Stimulated activated CD4-positive, alpha-beta T cell treated with anti-CD3 and anti-CD28 coated beads, Interleukin-12 subunit alpha, Interleukin-12 subunit beta, amount 100 ng/mL, for 48 hours (primary cell): ENCODE measurements at places on chromosomes 12 and 14.

GRCh38 chr12:57904848-57905811 lies 36.2 kb upstream of the ATP23 start:
- peak; percentile 73 for DNase-seq

DNA sequence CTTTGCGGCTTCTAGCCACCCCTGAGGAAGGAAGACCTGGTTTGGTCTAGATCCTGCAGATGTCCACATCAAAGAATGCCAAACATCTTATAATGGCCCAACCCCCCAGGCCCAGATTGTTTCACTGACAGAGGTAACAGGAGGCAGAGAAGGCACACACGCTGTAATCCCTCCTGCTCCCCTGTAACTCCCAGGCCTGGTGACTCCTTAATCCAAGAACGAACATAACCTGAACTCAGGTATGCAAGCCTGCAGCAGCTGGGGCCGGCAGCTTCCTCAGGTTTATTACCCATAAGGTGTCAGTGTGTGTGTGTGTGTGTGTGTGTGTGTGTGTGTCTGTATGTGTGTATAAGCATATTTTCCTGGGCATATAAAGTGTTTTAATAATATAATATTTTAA lies 52.7 kb downstream of the ERH start:
- DNase-seq = no peak

- DNase-seq = no peak
Observed at GRCh38 chr12:49170924-49171323, 18.0 kb downstream of the TUBA1A start.

DNA sequence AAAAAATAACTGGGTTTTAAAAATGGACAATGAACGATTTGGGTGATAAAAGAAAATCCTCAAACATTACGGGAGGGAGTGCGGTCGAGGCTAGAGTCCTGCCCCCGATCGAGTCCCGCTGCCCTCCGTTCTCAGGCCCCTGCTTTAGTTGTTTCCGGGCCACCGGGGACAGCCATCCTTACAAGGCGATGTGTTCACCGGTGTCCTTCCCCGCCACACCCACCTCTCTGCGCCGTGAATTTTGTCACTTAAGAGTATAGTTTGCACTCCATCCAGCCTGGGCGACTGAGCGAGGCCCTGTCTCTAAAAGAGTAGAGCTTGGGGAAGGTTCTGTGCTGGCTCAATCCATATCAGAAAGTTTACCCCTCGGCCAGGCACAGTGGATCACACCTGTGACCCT lies 2.9 kb downstream of the ULK1 start:
- no peak for DNase-seq

DNA sequence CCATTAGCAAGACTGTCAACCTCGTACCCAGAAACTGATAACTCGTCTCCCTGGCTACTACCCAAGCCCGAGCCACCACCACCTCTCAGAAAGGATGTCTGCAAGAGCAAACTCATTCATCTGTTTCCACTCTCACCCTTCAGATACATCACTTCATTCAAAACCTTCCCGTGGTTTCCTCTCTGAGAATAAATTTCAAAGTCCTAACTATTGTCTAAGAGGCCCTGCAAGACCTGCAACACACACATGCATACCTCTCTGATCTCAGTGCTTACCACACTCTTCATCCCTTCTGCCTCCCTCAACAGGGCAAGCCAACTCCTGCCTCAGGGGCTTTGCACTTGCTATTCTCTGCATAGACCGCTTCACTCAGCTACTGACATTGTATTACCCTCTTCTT lies 40.6 kb downstream of the PPP1R13B start:
- DNase-seq = no peak

- no peak for DNase-seq
Observed at GRCh38 chr12:103793046-103793445, 48.0 kb downstream of the NT5DC3 start.

DNA sequence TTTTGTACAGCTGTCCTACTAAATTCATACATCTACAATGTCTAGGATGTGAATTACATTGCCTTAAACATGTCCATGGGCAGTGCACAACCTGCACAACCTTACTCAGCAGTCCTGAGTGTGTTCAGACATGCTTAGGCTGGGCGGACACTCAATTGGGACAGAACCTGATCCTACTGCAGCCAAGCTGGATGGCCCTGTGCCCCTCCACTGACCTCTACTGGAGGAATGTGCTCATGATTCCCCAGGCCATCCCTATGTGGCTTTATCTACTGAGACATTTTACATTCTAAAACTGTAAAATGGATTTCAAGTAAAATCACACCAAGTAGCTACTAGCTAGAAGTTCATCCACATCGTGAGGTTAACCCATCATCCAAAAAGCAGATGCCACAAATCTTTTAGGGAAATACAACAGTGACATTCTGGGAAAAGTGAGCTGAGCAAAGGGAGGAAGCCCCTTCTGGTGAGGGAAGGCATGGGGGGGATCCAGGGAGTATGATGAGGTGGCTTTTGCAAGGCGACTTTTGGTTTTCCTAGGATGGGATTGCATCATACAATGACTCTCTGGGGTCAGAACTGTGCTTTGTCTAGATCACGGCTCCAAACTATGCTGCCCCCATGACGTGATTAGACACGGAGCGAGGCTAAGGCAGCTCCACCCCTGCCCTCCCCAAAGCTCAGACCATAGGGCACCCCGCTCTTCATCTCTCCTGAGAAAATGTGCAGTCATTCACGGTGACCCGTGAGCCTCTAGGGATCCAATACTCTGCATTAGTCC lies 911.7 kb upstream of the TMEM132C start:
- DNase-seq = no peak

GRCh38 chr14:80982711-80983110 lies 27.3 kb downstream of the TSHR start:
- DNase-seq = no peak

- no peak for DNase-seq
Observed at GRCh38 chr14:36477266-36477665, 42.8 kb downstream of the NKX2-1 start.

GRCh38 chr14:68412505-68413465 lies 380.1 kb downstream of the ZFP36L1 start:
- no peak for DNase-seq

DNA sequence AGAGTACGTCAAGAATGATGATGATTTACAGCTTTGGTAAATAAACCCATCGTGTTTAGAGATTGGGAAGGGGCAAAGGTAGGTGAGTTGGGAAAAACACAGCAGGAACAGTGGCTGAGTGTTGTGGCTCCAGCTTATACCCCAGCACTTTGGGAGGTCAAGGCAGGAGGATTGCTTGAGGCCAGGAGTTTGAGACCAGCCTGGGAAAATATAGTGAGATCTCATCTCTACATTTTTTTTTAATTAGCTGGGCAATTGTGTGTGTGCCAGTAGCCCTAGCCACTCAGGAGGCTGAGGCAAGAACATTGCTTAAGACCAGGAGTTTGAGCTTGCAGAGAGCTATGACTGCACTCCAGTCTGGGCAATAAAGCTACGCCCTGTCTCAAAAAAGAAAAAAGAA lies 77.1 kb downstream of the RASSF9 start:
- no peak for DNase-seq

DNA sequence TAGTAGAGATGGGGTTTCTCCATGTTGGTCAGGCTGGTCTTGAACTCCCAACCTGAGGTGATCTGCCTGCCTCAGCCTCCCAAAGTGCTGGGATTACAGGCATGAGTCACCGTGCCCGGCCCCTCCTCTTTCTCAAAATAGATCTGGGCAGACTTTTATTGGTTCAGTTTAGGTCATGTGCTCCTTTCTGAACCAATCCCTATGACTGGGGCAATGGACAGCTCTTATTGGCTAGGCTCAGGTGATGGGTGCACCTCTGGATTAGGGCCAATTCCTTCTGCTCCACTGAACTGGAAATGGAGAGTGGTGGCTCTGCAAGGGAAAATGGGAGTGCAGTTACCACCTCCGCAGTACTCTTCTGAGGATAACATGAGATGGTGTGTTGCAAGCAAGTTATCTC lies 6.2 kb upstream of the ATP6V0A2 start:
- DNase-seq = no peak

GRCh38 chr12:115349711-115350110 lies 665.7 kb upstream of the TBX3 start:
- DNase-seq = no peak

GRCh38 chr12:13179211-13180074 lies 17.1 kb upstream of the EMP1 start:
- DNase-seq = peak; percentile 46

GRCh38 chr14:104993306-104993705 lies 7.7 kb downstream of the CLBA1 start:
- no peak for DNase-seq

- DNase-seq = no peak
Observed at GRCh38 chr14:75896341-75896740, 85.5 kb downstream of the TGFB3 start.

DNA sequence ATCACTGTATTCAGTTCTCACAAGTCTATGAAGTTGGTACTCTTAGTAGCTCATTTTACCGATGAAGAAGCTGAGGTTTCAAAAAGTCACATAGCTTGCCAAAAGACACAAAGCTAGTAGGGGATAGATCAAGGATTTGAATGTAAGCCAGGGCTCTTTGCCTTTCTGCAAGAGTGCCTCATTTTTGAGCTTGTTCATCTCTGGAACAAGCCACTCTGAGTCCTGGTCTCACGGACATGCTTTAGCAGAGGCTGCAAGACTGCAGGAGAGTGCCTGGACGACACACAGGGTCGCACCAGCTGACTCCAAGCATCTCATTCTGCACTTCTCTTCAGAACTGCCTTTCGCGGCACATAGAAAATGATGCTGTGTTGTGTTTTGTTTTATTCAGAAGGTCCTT lies 3.7 kb downstream of the NUAK1 start:
- no peak for DNase-seq

DNA sequence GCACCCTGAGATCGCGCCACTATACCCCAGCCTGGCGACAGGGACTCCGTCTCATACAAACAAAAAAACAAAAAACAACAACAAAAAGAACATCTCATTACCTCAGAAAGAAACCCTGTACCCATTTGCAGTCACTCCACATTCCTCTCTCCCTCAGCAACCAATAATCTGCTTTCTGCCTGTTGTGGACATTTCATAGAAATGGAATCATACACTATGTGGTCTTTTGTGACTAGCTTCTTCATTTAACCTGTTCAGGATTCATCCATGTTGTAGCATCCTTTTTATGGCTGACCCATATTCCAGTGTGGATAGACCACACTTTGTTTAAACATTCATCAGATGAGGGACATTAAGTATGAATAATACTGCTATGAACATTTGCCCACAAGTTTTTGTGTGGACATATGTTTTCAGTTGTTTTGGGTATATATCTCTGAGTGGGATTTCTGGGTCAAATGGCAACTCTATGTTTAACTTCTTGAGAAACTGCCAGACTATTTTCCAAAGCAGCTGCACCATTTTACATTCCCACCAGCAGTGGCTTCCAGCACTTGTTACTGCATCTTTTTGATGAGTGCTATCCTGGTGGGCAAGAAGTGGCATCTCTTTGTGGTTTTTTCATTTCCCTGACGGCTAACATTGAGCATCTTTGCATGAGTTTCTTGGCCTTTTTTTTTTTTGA lies 5.9 kb upstream of the RCOR1 start:
- DNase-seq = no peak

GRCh38 chr14:84225268-84225667 lies 1304.7 kb upstream of the FLRT2 start:
- DNase-seq = no peak

DNA sequence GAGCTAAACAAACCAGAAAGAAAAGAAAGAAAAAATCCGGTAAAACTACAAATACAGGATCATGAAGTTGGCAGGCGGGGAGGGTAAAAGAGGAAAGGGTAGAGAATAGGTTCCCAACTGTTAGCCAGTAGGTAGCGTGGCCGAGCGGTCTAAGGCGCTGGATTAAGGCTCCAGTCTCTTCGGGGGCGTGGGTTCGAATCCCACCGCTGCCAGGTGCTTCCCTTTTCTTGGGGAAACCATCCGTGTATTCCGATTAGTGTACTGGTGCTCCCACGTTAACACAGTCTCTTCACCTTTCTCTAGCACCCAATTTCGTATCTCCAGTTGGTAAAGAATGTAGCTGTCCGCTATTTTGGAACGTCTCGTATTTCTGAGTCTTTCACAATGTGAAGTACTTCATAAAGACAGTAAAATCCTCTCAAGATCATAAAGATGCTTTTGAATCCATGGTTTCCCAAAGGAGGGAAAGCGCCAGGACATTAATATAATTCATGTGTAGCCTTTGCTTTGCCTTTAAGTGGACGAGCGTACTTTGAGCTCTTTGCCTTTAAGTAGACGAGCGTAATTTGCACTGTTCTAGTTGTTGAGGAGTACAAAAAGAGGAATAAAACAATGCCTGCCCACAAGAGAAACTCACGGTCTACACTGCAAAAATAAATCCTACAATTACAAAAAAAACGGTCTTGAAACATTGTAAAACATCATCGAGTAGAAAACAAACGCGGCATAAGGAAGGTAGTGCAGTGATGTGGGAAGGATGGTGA lies 19.0 kb upstream of the RNASE12 start:
- peak; percentile 77 for DNase-seq

DNA sequence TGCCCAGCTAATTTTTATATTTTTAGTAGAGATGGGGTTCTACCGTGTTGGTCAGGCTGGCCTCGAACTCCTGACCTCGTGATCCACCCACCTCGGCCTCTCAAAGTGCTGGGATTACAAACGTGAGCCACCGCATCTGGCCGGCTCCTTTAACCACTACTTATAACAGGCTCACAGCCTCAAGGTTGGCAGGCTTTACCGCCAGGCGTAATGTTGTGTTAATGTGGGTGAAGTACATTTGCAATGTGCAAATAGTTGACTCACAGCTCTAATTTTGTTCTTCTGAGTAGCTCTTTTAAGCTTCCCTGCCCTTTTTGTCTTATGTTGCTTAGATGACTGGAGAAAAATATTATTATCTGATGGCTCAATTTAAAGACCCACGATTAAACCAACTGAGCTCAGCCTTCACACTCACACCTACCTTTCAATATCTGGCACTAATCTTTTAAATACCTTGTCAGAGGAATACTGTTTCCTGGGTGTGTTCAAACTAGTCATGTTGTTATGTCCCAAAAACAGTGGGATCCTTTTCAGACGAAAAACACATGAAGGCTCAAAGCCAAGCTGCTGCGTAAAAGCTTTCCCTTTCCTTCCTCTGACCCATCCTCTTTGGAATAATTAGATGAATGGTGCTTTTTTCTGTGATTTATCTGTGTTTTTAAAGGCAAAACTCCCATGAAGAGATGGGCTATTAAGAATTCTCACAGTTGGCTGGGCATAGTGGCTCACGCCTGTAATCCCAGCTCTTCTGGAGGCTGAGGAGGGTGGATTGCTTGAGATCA lies 57.2 kb upstream of the USP44 start:
- DNase-seq = no peak
